ENCODE measurements at places on chromosomes 13 and 19.

DNA sequence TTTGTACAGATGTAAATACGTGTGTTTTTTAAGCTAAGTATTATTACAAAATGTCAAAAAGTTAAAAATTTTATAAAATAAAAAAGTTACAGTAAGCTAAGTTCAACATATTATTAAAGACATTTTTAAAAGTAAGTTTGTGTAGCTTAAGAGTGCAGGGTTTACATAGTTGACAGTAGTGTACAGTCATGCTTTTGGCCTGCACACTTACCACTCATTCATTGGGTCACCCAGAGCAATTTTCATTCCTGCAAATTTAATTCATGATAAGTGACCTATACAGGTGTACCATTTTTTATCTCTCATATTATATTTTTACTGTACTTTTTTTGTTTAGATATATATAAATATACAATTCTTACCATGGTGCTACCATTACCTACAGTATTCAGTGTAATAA, 769.9 kb upstream of the SLITRK6 start:
- DNase-seq, result no peak

DNA sequence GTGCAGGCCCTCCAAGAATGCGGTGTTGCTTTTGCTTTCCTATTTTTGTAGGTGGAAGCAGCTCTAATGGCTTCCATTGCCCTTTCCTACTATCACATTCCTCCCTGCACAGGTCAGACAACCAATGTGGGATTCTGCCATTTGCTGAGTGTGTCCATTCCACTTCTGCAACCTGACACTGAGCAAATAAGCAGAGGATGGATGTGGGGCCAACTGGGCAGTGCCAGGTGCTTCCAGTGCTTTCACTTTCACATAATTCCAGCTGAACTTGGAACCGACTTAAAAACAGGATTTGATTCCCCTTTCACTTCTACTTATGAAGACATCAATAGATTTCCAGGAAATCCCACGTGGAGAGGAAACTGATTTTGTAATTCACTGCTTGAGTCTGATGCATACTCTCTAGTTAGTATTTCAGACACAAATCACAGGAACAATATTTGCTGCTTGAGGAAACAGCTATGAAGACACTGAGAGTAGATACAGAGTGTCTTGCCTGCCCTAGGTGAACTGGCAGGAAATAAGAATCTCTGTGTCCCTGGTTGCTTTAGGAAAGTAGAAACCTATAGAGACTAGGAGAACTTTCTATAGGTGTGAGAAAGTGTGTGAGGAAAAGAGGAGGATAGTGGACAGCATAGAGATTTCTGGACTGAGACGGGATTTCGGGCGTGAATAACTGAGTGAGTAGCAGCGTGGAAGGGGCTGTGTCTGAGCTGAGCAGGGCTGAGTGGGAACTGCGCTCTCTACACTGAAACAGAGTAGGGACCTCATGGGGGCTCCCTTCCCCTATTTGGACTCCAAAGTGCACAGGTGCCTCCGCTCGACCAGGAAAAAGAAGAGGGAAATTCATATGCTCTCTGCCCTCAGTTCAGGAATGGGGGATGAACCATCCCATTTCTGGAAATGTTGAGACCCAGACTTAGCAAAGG, 22.5 kb downstream of the LGALS16 start:
- DNase-seq, result no peak

DNA sequence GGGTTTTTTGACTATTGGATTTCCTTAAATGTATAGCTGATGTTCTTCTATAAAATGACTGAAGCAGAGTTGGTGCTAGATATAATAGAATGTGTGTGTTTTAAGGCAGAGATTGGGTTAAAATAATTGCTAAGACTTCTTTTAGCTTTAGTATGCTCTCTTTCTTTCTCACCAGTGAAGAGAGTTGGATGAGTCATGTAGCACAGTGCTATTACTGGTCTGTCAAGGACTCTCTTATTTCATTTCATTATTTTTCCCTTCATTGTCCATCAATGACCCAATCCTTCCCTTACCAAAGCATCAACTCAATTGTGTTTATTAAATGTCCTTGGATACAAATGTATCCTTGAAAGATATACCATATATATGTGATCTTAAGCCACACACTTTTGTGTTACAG, 268.9 kb downstream of the IRS2 start:
- no peak for DNase-seq

- DNase-seq, result no peak
These were observed 17.3 kb upstream of the SLC15A1 start for GRCh38 chr13:98769736-98770135.

DNA sequence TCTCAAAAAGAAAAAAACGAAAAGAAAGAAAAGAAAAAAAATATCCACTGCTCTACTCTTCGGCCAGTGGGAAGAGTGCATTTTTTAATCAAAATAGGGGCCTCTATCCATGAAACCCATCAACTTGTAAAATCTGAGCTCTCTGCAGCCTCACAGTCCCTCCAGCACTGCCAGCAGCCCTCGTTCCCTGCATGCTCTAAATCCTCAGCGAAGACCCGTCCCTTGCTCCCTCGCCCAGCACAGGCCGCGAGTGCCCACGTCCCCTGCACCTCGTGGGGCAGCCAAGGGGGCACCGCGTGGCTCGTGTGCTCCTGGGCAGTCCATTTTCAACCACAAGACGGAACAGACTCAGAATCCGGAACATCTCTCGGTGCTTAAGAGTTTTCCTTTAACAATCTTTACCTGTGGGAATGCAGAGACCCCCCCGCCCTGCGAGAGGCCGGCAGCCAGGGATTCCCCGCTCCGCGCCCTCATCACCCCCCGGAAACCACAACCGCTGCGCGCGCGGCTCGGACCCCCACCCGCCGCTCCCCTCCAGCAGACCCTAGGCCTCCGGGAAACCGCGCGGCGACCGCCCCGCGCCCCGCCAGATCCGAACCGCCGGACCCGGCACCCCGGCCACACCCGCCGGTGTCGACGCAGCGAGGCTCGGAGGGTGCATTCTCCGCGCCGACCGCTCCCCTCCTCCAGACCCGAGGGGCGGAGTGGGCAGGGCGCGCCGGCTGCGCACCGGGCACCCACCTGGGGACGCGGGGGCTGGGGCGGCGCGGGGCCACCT, 638 bp downstream of the ANKRD27 start:
- DNase-seq, result no peak

- no peak for DNase-seq
These were observed 247.5 kb upstream of the TSHZ3 start for GRCh38 chr19:31596751-31597150.

DNA sequence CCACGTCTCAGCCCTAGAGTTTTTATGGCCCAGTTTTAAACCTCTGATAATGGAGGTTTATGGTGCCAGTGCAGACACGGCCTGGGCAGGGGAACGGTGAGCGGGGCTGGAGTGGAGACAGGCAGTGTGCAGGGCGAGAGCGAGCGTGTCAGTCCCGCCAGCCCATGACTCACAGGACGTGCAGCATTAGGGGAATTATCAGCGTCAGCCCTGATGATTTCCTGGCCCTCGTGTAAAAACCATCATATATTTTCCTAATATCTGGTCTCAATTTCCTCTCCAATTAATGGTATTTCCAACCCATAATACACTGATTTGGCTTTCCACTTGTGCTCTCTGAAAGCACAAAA, 104.6 kb upstream of the VSTM2B start:
- DNase-seq, result no peak

DNA sequence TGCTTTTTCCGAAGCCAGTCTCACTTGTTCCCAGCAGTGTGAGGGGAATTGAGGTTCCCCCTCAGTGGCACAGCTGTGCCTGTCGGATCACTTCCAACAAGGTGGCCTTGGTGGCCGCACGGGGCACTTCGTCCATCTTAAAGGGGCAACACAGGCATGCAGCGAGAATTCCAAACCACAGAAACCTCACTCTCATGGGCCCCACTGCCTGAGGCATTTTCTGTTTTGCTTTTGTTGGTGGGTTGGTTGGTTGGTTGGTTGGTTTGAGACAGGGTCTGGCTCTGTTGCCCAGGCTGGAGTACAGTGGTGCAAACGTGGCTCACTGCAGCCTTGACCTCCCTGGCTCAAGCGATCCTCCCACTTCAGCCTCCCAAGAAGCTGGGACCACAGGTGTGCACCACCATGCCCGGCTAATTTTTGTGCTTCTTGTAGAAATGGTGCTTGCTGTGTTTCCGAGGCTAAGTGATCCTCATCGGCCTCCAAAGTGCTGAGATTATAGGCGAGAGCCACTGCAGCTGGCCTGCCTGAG, 3.7 kb upstream of the NDUFS7 start:
- no peak for DNase-seq

GRCh38 chr13:25684491-25684890, 312.7 kb downstream of the ATP8A2 start:
- no peak for DNase-seq

GRCh38 chr19:49498475-49498874, 2.2 kb downstream of the RPS11 start:
- no peak for DNase-seq

DNA sequence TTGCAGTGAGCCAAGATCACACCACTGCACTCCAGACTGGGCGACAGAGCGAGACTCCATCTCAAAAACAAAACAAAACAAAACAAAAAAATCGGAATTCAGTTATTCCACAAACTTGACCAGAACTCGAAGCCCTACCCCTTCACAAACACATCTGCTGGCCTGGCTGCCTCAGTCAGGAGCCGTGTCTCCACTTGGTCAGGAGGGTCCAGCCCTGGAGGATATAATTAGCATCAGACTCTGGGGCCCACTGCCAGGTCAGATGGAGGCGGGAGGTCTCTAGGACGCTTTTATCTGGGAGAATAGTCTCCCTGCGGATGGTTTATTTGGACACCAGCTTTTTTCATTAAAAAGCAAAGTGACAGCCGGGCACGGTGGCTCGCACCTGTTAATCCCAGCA, 8.0 kb downstream of the ELL start:
- no peak for DNase-seq

GRCh38 chr13:51846756-51847155, 1.8 kb upstream of the TMEM272 start:
- no peak for DNase-seq

DNA sequence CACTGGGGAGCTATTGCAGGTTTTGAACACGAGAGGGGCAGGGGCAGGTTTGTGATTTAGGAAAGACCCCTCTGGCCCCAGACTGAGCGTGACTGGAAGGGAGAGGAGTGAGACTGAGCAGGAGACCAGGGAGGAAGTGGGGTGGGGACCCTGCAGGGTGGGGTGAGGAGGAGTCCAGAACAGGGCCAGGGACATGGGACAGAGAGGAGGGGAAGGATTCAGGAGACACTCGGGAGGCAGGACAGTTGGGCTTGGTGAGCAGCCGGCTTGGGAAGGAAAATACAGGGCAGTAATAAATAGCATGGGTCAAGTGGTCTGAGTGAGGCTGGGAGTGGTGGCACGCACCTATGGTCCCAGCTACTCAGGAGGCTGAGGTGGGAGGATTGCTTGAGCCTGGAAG, 9.4 kb downstream of the FOSB start:
- peak; percentile 53 for DNase-seq

DNA sequence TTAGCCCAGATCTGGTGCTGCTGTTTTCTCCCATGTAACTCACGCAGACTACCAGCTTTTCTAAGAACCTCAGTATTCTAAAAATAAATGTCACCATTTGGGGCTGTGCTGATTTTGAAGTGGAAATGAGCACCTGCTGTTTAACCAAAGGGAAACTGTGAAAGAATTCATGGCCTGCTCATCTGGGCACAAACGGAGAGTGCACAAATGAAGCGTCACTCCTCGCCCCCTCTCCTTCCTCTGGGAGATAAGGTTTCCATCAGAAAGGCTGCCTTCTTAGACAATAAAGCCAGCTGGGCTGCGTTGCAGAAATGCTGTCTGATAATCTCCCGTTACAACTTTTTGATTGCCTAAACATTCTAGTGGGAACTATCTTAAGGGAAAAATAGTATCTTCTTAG, 73.7 kb upstream of the SLC15A1 start:
- no peak for DNase-seq

- no peak for DNase-seq
These were observed 834 bp upstream of the ITGBL1 start for GRCh38 chr13:101451641-101452040.

DNA sequence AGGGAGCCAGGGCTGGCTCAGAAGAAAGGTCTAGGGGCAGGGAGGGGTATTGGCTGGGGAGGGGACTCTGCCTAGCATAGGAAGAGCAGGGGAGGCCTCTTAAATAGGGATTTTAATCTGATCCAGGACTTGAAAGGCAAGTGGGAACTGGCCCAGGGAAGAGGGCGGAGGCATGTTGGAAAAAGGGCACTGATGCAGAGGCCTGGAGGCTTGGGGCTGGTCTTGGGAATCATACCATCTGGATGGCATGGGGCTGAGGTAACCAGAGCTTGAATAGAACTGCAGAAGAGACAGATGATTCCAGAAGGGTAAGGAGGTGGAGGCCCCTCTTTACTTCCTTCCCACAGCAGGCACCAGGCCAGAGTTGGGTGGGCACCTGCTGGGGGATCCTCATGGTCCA, 29.1 kb downstream of the CERS4 start:
- no peak for DNase-seq

- no peak for DNase-seq
These were observed 7.0 kb downstream of the DPF1 start for GRCh38 chr19:38216785-38217641.

- DNase-seq, result no peak
These were observed 569.8 kb downstream of the FGF9 start for GRCh38 chr13:22240716-22241115.

- DNase-seq, result no peak
These were observed 51.7 kb upstream of the CYP4F8 start for GRCh38 chr19:15563325-15563794.

- no peak for DNase-seq
These were observed 79.9 kb downstream of the ZNF431 start for GRCh38 chr19:21221693-21222092.

GRCh38 chr13:32472194-32472621, 44.3 kb upstream of the N4BP2L1 start:
- DNase-seq, result no peak

- no peak for DNase-seq
These were observed 34.1 kb downstream of the SUGP2 start for GRCh38 chr19:18999016-18999758.

GRCh38 chr19:45785097-45785496, 2.8 kb upstream of the DMPK start:
- no peak for DNase-seq

- DNase-seq, result no peak
These were observed 20.7 kb downstream of the PHF11 start for GRCh38 chr13:49516467-49516866.

DNA sequence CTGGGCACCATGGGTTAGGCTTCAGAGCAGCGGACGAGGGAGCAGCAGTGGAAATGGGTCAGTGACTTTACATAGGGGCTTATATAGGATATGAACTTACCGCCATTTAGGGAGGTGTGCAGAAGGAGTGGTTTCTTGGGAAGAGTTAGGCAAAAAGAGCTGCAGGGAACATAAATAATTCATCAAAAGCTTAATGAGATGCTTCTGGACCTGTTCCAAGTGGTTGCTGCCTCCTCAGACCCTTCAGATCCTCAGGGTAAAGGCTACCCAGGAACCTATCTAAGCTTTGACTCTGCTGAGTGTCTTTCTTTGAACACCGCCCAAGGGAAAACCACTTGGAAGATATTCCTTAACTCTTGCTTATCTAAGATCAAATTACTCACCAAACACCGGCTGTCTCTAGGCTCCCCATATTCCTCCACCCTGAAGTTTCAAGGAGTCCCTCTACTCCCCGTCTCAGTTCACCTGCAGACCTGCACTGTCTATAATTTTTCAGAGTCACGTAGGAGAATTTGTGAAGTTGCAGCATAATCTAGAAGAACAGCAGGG, at the start of gene IGFL4:
Gene IGFL4 (minus strand): TSS at position 51 of the 549 bp plus-strand sequence. CDS start 40 bp downstream, at position 11.
- no peak for DNase-seq

- no peak for DNase-seq
These were observed 10.8 kb downstream of the ZIC5 start for GRCh38 chr13:99960663-99961311.

GRCh38 chr13:40102854-40103253, 447.4 kb downstream of the COG6 start:
- DNase-seq, result no peak

- DNase-seq, result no peak
These were observed 16.9 kb downstream of the NALCN start for GRCh38 chr13:101399365-101399764.
